ENCODE measurements at places on chromosomes 11 and 22.

DNA sequence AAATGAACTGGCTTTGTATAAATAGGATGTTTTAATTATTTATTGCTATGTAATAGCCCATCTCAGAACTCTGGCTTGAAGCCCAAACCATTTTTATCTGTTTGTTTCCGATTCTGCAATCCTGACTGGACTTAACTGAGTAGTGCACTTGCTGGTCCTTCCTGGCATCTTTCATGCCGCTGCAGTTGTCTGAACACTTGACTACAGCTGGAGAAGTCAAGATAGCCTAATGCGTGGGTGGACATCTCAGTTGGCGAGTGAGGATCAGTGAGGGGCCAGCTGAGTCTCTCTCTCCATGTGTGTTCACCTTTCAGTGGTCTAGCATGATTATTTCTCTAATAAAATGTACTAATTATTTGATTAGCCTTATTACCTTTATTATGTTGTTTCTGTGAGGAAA lies 105.8 kb downstream of the PRMT3 start:
- no peak for DNase-seq

- no peak for DNase-seq
Measured at GRCh38 chr11:2395856-2396255, 4.7 kb upstream of the TSSC4 start.

GRCh38 chr11:57392763-57393105 lies 2.3 kb upstream of the PRG2 start:
- DNase-seq, result no peak

GRCh38 chr11:8812438-8812837 lies 98.6 kb upstream of the AKIP1 start:
- DNase-seq, result no peak

GRCh38 chr11:20707876-20708275 lies 38.5 kb downstream of the NELL1 start:
- no peak for DNase-seq
